ENCODE measurements at places on chromosomes 7 and 10.
A peak's percentile ranks its signal among the peaks of the same experiment; 100 is the strongest.

GRCh38 chr10:117541909-117542705, 439 bp upstream of the EMX2 start:
- no peak for DNase-seq

DNA sequence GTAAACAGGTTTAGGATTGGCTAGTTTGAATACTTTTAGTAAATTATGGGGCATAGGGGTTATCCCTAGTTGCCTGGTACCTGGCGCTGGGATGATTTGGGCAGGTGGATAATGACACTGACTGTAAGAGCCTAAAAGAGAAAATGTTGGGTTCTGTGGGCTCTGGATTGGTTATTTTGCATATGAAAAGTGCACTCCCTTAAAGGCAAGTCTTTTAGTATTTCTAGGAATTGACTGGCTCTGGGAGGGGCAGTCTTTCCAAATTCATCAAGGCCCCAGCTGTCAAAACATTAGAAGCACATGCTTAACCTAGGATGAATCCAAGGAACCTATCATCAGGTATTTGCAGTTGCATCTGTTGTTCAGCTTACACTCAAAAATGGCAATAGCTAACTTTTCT, 454.6 kb upstream of the SORCS1 start:
- no peak for DNase-seq

GRCh38 chr10:70233939-70234300, 691 bp upstream of the PPA1 start:
- no peak for DNase-seq

- peak; percentile 12 for DNase-seq
These were observed 36.1 kb downstream of the UBTD1 start for GRCh38 chr10:97534746-97535367.
